ENCODE measurements at places on chromosomes 11 and 22.
A peak's percentile ranks its signal among the peaks of the same experiment; 100 is the strongest.

DNA sequence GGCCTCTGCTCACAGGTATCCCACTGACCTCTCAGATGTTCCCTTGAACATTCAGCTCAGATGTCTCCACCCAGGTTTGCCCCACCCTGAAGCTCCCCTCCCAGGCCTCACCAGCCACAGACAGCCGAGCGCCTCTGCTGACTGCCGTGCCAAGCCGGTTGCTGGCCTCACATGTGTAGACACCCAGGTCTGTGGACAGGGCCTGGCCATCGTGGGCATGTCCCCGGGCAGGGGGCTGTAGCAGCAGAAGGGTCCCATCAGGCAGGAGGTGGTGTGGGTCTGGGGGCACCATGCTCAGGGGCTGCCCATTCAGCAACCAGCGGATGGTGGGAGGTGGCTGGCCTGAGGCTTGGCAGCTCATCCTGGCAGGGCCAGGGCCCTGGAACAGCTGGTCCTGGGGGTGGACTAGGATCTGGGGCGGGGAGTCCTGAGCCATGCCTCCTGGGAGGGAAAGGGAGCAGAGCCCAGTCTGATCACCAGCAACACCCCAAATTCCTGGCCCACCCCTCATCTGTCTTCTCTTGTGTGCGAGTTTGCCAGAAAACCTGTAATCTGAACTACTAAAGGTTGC, 759 bp downstream of the ROBO4 start:
- no peak for DNase-seq

DNA sequence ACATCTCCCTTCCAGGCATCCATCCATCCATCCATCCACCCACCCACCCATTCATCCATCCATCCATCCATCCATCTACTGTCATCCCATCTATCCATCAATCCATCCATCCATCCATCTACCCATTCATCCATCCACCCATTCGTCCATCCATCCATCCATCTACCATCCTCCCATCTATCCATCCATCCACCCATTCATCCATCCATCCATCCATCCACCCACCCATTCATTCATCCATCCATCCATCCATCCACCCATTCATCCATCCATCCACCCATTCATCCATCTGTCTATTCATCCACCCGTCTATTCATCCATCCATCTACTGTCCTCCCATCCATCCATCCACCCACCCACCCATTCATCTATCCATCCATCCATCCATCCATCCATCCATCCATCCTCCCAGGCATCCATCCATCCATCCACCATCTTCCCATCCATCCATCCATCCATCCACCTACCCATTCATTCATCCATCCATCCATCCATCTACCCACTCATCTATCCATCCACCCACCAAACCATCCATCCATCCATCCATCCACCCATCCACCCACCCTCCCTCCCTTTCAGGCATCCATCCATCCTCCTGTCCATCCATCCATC, 33.7 kb downstream of the OSBPL5 start:
- no peak for DNase-seq

DNA sequence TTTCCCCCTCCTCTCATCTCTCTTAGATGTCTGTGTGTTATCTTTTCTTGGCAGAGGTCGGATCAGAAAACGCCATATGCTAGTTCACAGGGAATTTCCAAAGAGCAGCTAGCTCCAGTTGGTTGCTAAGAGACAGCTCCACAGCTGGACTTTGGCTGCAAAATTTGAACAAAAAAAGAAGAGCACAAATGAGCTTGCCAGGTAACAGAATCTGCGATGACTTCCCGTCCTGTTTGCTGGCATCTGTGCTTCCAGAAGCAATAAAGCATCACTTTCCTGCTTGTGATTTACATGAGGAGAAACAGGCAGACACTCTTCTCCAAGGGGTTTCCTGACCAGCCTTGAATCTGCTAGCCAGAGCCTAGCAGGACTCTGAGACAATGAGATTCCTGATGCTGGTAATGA, 596.0 kb upstream of the B3GAT1 start:
- no peak for DNase-seq

- no peak for DNase-seq
Observed at GRCh38 chr11:47268448-47269001, 1.4 kb upstream of the MADD start.

DNA sequence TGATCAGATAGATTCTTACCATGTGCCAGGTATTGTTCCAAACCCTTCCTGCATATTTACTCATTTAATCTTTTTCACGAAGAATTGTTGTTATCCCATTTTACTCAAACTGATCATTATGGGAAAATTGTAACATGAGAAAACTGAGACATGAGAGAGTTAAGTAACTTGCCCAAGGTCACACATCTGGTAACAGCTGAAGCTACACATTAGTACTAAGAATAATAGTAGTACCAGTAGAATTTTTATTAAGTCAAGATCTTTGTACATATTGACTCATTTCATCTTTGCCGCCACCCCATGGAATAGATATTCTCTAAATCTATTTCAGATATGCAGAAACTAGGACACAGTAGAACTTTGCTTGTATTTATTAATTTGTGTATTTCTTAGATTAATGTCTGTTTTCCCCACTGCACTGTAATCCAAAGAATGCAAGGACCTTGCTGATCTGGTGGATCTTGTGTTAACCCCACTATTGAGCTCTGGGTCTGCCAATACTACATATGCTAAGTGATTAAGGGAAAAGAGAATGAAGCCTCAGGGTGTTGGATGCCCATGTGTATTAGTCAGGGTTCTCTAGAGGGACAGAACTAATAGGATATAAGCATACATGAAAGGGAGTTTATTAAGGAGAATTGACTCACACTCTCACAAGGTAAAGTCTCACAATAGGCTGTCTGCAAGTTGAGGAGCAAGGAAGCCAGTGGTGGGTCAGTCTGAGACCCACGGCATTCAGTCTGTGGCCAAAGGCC, 72.8 kb downstream of the PARVA start:
- DNase-seq, result no peak

- no peak for DNase-seq
Observed at GRCh38 chr11:117979481-117980211, 6.5 kb upstream of the IL10RA start.

DNA sequence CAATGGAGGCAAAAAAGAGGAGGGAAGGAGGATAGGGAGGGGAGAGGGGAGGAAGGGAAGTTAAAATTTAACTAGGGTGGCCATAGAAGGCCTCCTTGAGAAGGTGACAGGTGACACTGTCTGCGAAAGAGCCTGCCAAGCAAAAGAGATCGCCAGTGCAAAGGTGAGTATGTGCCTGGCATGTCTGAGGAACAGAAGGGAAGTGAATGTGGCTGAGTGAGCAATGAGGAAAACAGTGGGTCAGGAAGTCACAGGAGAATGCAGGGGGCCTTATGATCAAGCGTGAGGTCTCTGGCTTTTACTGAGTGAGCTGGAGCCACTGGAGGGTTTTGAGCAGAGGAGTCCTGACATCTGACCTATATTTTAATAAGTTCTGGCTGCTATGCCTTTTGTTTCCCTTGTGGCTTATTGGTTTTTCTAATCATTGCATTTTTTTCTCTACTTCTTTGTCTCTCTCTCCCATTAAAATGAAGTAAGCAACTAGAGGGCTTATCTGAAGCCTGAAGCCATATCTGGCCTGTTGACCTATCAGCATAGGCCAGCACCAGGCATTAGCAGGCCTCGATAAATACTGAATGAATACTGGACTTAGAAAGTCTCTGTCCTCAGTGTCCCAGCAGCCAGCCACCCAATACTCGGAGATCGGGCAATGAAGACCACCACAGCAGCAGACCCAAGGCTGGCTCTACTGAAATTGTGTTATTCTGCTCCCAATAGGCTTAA, 5.6 kb downstream of the AP1B1 start:
- DNase-seq, result no peak

DNA sequence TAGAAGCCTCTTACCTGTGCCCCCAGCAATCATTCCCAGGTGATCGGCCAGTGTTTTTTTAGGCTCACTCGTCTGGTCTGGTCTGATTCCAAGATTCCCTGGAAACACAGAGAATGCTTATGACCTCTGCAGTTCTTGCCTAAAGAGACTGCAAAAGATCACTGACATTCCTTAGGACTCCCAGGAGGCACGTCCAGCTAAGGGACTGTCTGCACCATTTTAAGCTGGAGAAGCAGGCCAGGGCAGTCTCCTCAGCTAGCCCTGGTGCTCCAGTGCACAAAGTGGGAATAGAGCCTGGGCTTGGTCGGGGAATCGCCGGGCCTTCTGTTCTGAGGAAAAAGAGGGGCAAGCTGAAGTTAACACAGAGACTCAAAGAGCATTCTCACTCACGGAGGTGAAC, 4.8 kb downstream of the CYB5R2 start:
- no peak for DNase-seq

DNA sequence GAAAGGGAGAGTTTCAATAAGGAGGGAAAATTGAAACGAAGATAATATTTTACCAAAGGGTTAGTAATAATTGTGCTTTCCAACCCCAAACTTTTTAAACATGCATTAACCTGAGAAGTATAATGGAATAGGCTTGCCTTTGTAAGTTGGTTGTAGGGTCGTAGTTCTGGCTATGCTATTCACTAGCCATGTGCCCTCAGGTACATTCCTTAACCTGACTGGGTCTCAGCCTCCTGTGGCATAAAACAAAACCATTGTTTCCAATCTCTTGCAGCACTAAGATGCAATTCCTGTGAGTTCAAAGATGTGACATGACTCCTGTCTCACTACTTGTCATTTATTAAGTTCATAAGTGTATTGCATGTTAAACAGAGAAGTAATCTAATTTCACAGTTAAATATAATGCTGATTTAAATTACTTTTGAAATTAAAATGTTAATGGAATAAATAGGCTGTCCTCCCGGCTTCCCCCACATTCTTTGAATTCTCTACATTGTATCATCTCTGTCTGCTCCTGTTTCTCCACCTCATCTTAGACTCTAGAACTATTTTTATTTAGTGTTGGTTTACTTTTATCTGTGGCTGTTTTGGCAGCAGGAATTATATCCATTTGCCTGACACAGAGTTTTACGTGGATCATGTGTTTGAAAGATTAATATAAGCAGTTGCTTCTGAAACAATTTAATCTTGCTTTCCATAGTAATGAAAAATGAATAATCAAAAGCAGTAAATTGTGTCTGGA, 216.3 kb downstream of the FAT3 start:
- DNase-seq, result no peak

DNA sequence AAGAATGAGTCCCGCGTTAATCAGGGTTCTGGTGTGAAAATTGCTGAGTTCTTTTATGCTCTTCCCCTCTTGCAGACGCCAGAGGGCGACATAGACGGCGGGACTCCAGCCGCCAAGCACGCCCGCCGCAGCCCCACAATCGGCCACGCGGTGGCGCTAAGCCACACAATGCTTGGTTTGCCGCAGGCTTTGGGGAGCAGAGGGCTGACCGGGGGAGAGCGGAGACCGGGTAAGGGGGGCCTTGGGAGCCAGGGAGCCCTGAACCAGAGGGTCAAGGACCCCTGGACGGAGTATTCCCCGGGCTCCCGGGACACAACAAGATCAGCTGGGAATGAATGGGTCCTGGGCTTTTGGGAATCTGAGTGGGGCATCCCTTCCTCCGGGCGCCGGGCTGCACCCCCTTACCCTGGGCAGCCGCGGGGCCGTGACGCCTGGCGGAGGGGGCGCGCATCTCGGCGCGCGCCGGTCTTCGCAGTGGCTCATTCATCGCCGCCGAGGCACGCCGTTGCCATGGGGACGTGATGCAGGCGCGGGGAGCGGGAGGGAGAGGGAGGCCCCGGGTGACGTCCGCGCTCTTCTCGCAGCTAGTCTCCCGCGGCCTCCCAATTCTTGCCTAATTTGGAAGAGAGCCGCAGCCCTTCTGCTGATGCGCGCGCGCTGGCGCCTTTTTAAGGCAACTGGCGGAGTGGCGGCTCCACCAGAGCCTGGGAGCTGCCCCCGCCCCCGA, 12.2 kb upstream of the NPAS4 start:
- peak; percentile 96 for DNase-seq

GRCh38 chr11:77217156-77217555, 84.3 kb downstream of the GDPD4 start:
- DNase-seq, result no peak

- DNase-seq, result peak; percentile 68
Observed at GRCh38 chr11:3807909-3808860, at the start of gene PGAP2. Gene PGAP2 (plus strand): TSS chr11:3808560. CDS start chr11:3811260, 2,700 bp downstream.

- DNase-seq, result no peak
Observed at GRCh38 chr11:27440090-27440489, 32.5 kb downstream of the LGR4 start.

DNA sequence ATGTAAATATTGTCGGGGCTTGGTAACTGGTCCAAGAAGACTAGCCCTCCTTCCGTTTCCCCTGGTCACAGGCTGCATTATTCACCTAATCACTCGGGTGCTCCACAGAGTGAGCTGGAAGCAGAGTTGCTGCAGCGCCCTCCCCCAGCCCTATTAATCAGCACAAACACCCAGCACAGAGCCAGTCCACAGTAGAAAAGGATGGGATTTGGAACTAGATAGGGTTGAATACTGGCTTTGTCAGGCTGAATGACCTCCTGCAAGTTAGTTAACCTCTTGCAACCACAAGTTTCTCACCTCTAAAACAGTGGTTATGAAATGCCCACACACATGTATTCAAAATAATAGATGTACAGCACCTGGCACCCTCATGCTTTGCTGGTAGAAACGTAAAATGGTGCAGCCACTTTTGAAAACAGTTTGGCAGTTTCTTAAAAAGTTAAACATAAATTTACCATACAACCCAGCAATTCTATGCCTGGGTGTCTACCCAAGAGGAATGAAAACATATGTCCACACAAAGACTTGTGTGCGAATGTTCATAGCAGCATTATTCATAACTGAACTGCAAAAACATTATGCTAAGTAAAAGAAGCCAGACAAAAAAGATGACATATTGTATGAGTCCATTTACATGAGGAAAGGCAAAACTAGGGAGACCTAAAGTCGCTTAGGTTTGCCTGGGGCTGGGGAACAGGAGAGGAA, 31.7 kb upstream of the APLP2 start:
- no peak for DNase-seq

GRCh38 chr22:19367763-19368367, 63.7 kb downstream of the HIRA start:
- DNase-seq, result no peak

DNA sequence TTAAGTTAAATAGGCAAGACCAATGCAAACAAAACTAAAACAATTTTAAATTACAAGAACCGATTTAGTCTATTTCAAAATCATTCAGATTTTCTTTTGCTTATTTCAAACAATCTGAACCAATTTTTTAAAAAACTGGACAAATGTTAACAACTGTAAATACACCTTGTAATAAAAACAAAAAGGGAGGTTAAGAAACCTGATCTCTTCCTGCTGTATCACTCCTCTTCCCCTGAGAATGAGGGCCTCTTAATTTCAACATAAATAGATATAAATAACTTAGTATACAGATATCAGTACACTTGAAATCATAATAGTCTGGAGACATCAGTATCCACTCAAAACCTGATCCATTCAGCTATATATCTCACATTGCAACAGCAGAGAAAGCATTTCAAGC, 346.6 kb downstream of the TTC28 start:
- no peak for DNase-seq

DNA sequence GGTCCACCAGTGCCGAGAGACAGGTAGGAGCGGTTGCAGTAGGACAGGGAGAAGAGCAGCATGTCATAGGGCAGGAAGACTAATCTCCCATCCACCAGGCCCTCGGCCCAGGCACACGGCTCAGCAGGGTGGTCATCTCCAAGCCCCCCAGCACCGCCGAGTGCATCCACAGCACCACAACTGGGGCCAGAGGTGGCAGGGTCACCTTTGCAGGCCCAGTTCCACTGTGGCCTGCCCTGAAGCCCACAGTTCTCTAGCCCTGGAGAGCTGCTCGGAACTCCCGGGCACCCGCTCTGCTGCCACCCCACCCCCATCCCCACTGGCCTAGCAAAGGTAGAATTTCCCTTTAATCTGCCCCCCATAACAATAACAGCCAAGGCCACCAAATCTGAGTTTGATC, 49.1 kb upstream of the LRRC32 start:
- DNase-seq, result no peak

GRCh38 chr11:116536416-116536815, 236.4 kb downstream of the BUD13 start:
- no peak for DNase-seq

All from activated CD4-positive, alpha-beta T cell treated with anti-CD3 and anti-CD28 coated beads for 48 hours (primary cell).